GDM1 (cell line): ENCODE measurements at places on chromosomes 1 and 21.

- no peak for DNase-seq
Observed at GRCh38 chr1:229784834-229785233, 158.8 kb downstream of the URB2 start.

DNA sequence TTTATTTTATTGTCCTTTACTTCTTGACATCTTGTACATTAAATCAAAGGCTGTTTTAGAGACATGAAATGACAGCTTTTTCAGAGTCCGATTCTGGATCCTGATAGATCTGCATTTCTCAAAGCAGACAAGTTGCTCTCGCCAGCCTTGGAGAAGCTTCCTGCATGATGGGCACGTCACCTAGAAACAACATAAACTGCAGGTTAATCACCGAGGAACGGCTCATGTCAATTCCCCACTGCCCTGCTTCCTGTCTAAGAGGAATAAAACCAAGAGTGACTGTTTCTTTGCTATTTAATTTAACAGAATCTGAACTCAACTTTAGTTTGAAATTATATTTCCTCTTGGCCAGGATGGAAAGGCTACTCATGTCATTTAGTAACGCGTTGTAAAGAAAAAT is 77.0 kb downstream of the RWDD3 start:
- no peak for DNase-seq

DNA sequence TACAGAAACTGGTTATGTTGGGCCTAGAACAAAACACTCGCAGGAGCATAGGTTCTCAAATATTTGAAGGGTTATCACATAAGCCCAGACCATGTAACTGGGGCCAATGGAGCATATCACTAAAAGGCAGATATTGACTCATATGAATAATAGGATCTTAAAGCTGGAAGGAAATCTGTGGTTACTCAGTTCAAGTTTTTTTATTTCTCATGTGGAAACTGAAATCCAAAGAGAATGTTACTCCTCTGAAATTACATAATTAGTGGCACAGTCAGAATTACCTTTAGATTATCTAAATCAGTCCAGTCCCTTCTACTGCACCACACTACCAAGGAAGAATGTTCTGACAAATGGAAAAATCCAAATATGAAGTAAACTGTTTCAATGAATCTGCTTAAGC is 12.0 kb downstream of the SLAMF8 start:
- no peak for DNase-seq

DNA sequence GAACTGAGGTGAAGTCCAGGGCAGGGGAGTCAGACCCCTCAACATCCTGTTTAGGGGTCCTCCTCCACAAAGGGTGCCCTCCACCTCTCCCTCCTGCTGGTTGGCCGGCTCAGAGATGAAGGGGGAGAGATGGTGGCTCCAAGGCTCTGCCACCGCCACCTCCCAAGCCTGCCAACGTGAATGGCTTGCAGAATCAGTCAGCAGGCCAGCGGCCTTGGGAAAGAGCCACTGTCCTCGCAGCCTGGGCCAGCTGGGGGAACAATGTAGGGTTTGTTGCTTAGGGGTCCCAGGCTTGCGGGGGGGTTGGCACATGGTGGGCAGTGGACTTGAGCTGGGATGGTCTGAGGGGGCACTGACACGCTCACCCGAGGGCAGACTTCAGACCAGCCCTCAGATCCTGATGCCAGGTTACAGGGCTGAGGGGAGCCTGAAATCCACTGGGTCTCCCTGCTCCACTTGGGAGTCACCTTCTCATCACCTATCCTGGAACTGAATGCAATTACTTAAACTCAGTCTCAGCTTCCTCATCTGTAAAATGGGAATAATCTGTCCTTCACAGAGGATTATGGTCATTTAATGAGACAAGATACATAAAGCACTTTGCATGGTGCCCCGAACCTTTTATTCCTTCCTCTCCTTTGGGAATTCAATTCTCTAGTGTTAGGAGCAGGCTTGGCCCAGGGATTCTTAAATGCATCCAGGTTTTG is 8.3 kb downstream of the GPR37L1 start:
- no peak for DNase-seq

DNA sequence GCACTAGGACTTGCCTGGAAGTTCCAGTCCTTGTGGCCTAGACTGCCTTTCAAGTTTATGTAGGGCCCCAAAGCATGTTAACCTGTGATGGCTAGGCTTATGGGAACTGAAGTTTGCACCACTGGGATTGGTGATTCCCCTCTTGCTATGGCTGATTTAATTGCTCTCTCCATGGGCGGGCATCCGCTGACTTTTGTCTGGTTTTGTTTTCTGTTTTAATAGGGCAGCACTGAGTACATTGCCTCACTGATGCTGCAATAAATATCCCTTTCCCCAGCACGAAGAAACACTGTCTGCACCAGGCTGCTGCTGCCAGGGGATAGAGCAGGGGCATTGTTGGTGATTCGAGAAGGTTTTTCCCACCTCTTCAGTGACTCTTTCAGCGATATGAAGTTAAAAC is 73.3 kb upstream of the PDE4B start:
- DNase-seq, result no peak

- no peak for DNase-seq
Observed at GRCh38 chr1:19347533-19348172, 35.5 kb downstream of the SLC66A1 start.

DNA sequence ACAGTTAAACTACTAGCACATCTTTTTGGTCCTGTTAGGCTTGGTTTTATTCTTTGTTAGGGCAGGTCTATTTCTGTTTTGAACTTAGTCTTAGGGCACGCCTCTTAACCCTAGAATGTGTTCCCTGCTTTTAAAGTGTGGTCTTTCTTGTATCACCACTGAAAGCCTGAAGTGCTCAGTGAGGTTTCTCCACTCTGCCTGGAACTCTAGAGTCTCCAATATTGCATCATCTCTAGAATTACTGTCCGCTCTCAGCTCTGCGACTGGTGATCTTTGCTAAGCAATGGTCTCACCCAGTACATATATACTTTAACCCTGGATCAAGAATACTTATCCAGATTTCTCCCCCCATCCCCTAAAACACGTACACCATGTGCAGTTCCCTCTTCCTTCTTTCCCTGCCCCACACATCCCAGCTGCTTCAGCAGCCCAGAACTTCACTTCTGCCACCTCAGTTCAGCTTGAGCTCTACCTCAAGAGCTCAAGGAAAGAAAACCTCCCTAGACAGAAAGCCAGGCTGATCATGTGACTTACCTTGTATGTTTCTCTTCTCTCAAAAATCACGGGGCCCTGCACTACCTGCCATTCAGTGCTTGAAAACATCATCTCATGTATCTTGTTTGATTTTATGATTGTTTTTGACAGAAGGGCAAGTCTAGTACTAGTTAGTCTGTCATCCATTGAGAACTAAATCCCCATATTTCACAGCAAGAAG is 59.9 kb downstream of the TENT5C start:
- no peak for DNase-seq

GRCh38 chr1:48246727-48247126 is 24.2 kb downstream of the SLC5A9 start:
- no peak for DNase-seq

GRCh38 chr1:17016317-17016661 is 4.6 kb upstream of the ATP13A2 start:
- no peak for DNase-seq

DNA sequence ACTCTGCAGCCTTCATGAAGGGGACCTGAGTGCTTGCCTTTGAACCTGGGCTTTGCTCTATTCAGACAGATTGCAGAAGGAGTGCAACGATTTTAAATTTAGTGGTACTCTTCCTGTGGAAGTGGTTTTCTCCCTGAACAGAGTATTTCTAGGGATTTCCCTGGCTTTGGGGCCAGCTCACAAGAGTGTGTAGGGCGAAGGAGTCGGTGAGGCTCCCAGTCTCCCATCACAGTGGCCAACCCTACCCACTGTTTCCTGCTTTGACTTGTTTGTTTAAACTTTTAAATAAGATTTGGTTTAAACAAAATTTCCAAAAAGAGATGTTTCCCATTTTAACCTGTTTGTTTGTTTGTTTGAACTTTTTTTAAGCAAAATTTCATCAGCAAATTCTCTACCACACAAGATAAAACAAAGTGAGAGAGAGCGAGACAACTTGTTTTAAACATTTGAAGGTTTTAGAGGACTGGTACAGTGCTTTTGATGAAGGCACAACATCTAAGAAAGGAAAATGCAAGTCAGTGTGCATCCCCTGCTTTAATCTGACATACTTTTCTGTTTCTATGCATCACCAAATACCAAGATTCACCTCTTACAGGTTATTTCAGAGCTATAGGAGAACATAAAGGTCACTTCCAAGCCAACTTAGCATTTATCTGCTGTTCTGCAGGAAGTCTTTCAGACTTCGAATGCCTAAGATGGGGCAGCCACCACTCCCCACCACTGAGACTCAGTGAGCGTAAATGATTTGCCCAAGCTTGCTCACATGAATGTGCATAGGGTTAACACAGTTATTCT is 6.6 kb downstream of the SELP start:
- no peak for DNase-seq
